ENCODE measurements at places on chromosomes 12 and 14.

DNA sequence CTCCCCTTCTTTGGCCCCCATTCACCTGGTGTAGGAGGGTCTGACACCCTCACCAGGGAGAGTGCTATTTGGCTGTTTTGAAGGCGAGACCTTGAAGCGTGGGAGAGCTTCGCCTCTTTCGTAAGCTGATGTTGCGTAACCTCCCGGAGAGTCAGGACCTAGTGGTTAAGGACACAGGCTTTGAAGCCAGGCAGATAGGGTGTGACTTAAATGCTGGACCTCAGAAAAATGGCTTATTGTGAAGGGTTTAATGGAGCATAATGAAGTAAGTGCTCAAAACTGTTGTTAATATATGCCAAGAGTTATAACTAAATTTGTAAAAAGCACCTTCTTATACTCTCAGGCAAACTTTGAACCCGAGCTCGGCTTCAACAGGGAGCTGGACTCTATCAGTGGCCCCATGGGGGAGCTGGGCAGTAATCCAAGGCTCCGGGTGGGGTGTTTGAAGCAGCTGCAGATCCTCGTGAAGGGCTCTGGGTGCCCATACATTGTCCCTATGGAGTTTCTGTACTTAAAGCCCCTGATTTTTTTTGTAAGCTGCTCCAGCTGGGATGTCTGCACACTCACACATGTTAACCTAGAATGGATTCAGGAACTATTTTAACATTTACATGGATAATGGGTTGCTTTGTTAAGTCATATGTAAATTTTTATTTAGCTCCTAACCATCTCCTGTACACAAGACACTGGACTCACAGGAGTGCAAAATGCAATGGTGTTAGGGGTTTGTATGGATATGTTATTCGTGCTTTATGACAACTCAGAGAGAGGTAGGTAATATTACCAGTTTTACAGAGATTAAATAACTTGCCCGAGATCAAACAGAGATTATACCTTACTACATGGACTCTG is 26.0 kb downstream of the PPFIBP1 start:
- DNase-seq: peak; percentile 25

- DNase-seq: no peak
These were observed 271.4 kb downstream of the BTG1 start for GRCh38 chr12:91874086-91874865.

DNA sequence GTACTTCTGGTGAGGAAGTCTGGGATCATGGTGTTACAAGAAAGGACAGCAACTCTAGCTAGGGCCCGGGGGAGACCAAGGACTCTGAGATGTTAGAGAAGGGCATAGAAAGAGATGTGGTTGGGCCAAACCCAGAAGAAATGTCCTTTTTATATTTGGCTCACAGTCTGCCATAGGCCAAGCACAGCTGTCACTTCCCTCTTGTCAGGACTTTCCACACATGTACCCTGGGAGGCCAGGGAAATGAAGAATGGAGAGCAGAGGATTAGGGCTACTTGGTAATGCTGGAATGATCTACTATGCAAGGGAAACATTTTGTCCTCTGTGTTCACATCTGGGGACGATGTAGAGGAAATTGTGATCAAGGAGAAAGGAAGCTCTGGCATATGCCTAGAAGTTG is 9.2 kb downstream of the MYO1A start:
- no peak for DNase-seq

GRCh38 chr14:74638066-74638465 is 26.0 kb upstream of the LTBP2 start:
- peak; percentile 99 for DNase-seq

GRCh38 chr12:11609045-11609444 is 40.4 kb upstream of the ETV6 start:
- no peak for DNase-seq

DNA sequence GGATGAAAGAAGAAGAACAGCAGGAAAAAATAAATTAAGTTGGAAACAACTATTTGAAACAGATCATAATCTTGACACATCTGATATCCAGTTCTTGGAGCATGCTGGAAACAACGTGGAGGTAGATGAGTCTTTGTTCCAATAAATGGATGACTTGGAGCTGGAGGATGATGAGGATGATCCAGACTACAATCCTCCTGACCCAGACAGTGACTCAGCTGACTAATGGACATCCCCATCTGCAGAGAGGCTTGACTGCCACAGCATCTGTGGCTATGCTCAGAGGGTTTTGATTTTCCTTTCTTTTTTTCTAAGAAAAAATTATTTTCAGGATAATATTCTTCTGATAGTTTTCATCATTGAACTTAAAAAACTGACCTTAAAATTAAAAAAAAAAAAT is 6.2 kb upstream of the ZDHHC17 start:
- no peak for DNase-seq

GRCh38 chr14:26597589-26598080 is at the start of gene NOVA1:
NOVA1 (minus strand) TSS chr14:26598033; CDS start chr14:26597436, 597 bp downstream.
- peak; percentile 58 for DNase-seq

- DNase-seq: peak; percentile 8
These were observed 30.4 kb downstream of the DLGAP5 start for GRCh38 chr14:55160989-55161388.

GRCh38 chr14:91373591-91374254 is 43.9 kb downstream of the CCDC88C start:
- no peak for DNase-seq

- peak; percentile 80 for DNase-seq
These were observed 75.8 kb downstream of the PPP1R36 start for GRCh38 chr14:64625386-64626232.

DNA sequence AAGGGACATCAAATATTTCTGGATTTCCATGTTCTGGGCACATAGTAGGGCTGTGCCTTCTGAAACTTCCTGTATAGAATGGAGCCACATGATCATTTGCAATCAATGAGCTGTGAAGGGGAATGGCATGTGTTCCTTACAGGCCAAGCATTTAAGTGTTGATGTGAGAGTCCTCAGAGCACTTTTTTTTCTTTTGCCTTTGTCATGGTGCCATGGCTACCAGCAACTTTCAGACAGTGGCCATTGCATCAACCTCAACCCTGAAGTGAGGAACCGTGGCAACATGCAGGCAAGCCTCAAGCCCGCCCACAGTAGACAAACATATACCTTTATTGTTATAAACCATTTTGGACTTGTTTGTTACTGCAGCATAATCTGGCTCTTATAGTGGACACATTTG is 948.1 kb downstream of the NRXN3 start:
- no peak for DNase-seq

GRCh38 chr12:101783838-101784237 is 44.6 kb upstream of the SYCP3 start:
- DNase-seq: no peak

- DNase-seq: peak; percentile 36
These were observed 97.8 kb downstream of the EPS8 start for GRCh38 chr12:15691388-15691787.

GRCh38 chr12:65517656-65518210 is 239.2 kb downstream of the MSRB3 start:
- no peak for DNase-seq

DNA sequence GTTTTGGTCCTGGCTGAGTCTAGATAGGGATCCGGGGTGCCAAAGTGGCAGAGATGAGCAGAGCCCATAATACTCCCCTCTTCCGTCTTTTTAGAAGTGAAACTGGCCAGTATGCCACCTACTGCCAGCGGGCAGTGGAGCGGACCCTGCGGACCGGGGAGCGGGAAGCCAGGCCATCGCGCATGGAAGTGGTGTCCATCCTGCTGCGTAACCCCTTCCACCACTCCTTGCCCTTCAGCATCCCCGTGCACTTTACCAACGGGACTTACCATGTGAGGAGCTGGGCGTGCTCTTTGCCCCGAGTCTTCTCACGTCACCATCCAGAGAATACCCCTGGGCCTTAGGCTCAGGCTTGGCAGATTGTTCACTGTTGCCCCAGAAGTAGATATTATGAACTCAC is 21.0 kb downstream of the PIGH start:
- DNase-seq: no peak

- DNase-seq: no peak
These were observed 23.6 kb downstream of the TRHDE start for GRCh38 chr12:72295744-72296143.

DNA sequence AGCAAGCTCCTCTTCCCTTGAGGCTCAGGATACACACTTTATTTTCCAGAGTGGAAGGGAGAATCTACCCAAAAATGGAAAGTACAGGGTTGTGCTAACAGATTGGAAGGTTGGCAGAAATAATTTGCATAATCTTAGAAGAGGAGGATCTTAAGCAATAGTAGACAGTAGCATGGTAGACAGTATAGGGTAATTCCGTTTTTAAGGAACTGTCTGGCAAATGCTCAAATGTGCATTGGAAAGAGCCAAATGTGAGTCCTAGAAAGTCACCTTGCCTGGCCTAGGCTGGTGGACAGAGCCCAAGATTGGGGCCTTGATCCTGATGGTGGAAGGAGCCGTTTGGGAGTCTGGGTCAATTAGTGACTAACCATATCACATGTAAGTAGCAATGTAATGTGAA is 13.1 kb upstream of the CARMIL3 start:
- no peak for DNase-seq

DNA sequence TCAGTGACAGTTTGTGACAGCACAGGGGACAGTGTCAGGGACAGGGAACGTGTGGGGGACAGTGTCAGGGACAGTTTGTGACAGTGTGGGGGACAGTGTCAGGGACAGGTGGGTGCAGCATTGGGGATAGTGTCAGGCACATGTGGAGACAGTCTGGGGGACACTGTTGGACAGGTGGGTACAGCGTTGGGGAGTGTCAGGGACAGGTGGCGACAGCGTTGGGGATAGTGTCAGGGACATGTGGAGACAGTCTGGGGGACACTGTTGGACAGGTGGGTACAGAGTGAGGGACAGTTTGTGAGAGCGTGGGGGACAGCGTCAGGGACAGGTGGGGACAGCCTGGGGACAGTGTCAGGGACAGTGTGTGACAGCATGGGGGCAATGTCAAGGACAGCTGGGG is 140.0 kb downstream of the TMEM121 start:
- DNase-seq: no peak

DNA sequence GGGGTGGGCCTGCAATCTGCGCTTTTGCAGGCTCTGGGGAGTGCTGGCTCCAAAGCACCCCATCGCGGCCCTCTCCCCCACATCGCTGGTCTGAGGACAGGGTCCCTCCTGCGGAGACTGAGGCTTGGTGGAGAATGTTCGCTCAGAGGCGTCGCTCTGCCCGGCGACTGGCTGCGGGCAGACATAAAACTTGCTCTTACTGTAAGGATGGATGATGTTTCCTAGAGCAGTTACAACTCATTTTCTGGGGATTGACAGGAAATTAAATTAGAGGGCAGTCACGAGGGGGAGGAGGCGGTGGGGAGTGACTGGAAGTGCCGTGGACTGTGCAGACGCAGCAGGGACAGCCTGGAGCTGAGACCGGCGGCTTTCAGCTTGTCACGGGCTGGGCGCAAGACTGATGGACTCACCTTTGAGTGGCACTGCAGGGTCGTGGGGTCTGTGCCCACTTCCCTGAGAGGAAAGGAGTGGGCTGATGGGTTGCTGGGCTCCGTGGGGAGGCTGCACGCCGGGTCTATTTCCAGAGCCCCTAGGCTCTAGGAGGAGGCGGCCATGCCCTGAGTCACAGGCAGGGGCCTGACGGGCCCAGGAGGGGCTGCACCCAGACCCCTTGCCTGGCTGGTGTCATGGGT is 32.8 kb downstream of the NOC4L start:
- DNase-seq: no peak

- no peak for DNase-seq
These were observed 43.5 kb downstream of the VEZT start for GRCh38 chr12:95261109-95261508.

- DNase-seq: no peak
These were observed 59.0 kb downstream of the PAX9 start for GRCh38 chr14:36720657-36721056.
